ENCODE measurements at places on chromosomes 13 and 19.
A peak's percentile ranks its signal among the peaks of the same experiment; 100 is the strongest.

- DNase-seq: no peak
Observed at GRCh38 chr13:35887115-35887666, 244.0 kb downstream of the DCLK1 start.

GRCh38 chr19:38634757-38635482, 12.5 kb upstream of the ACTN4 start:
- peak; percentile 75 for DNase-seq

DNA sequence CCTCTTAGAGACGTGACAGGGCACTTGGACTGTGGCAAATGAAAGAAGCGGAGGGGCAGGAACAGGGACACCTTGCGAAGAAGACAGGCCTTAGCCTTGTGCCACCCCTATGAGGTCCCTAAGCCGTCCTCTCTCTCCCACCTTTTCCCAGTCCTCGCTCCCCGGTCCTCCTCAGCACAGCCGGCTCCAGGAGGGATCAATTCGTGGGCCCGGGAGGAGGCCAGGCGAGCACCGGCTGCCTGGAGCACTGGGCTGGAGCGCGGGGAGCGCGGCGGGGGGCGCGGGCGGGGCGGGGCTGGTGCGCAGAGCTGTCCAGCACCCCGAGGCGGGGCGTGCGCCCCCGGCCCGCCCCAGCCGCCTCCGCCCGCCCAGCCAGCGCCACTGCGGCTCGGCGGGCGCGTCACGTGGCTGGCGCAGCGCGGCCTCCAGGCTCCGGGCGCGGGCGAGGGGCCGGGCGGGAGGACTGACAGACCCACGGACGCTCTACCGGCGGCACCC, at the start of gene LRP3:
LRP3 (plus strand) TSS at position 466 of the 498 bp plus-strand sequence. CDS start 456 bp downstream, outside the sequence.
- peak; percentile 44 for DNase-seq

DNA sequence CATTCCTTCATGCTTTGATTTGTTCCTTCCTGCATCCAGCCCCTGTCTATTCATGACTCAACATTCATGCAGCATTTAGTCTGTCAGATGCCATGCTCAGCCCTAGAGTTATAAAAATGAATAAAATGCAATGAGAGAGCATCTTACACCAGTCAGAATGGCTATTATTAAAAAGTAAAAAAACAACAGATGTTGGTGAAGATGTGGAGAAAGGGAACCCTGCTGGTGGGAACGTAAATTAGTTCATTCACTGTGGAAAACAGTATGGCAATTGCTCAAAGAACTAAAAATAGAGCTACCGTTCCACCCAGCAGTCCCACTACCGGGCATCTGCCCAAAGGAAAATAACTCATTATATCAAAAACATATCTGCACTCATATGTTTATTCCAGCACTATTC, 70.0 kb upstream of the GTF3A start:
- DNase-seq: peak; percentile 67

GRCh38 chr19:1529430-1529816, 5.5 kb downstream of the PLK5 start:
- no peak for DNase-seq

DNA sequence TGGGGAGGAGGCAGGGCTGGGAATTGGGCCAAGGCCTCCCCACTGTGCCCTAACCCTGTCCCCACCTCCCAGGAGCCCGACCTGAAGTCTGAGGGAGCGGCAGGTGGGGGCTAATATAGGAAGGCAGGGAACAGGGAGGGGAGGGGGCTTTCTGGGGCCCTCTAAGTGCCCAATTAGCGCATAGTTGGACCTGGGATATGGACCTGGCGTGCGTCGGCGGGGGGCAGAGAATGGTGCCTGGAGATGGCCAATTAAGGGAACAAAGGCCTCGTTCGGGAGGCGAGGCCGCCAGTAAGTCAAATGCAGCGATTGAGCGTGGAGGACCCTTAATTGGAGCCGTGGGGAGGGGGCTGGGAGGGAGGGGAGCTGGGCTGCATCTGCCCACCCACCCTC, at the start of gene C19orf85:
C19orf85 (minus strand) TSS at position 90 of the 393 bp plus-strand sequence. CDS start 197 bp downstream, outside the sequence.
- no peak for DNase-seq
